ENCODE measurements at places on chromosomes 13 and 19.

DNA sequence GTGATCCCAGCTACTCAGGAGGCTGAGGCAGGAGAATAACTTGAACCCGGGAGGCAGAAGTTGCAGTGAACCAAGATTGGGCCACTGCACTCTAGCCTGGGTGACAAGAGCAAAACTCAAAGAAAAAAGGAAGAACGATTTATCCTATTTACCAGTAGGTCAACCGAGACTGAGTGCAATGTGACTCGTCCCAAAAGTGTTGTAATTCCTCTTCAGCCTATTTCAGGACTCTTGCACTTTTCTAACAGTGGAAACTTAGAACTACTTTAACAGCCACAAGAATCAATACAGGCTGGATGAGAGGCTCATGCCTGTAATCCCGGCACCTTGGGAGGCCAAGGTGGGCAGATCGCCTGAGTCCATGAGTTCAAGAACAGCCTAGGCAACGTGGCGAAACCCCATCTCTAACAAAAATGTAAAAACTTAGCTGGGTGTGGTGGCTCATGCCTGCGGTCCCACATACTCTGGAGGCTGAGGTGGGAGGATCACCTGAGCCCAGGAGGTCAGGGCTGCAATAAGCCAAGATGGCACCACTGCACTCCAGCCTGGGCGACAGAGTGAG is 4.3 kb upstream of the NR1H2 start:
- no peak for DNase-seq

DNA sequence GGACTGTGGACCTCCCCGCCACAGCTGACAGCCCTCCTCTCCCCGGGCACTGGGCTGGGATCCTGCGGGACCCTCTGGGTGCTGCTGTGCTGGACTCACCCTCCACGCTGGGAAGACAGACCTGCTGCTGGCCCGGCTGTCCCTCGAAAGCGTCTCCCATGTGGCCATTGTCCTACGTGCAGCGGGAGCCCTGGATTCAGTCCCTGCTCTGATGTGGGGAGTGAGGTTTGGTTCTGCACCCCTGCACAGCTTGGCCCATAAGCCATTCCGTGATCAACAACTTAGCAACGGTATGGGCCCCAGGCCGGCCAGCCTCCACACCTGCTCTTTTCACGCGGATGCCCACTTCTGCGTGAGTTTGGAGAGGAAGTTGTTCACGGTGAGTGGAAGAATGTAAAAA is 195.2 kb downstream of the TEX29 start:
- no peak for DNase-seq

- no peak for DNase-seq
Observed at GRCh38 chr13:72113076-72113475, 246.1 kb upstream of the DACH1 start.

DNA sequence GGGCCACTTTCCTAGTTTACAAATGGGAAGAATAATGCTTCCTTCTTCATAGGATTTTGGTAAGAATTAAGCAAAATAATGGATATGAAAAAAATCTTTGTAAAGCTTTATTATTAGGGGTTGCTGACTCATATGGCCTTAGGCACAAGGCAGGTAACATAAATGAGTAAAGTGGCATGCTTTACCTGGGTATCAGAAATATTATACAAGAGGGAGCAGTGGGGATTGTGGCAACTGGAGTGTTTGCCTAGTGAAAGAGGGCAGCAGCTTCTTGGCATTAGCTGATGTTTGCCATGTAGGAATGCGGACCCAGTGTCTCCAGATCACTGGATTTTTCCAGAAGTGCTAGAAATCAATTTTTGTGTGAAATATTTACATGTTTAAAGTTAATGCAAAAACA is 19.5 kb downstream of the WDFY2 start:
- DNase-seq: no peak

DNA sequence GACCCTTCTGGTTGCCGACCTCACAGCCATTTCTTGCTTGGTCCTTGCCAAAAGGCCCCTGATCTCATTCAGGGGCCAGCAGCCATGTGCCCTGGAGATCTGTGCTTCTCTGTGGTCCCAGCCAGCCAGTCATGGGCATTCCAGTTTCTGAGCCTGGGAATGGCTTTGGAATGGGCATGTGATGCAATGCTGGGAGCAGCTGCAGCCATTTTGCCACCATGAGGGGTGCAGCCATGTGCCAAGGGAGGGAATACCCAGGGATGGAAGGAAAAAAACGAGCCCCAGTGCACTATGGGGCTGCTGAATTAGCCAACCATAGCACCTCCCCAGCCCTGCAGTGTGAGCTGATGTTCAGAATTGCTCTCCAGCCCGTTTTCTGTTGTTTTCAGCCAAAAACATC is 26.3 kb downstream of the F2RL3 start:
- DNase-seq: no peak

- no peak for DNase-seq
Observed at GRCh38 chr19:34575206-34575605, 93.6 kb downstream of the WTIP start.

DNA sequence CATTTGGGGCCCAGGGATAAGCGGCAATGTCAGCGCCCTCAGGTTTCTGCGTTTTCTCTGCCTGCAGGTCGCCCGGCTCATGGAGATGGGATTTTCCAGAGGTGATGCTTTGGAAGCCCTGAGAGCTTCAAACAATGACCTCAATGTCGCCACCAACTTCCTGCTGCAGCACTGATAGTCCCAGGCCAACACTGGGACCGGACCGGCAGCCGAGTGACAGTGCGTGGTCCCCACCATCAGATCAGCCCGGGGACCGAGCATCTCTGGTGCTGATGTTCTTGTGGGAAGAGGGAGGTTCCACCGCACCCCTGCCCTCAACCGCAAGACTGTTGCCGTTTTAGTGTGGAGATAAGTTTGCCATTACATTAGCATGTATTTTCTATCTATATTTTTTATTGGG is 78.0 kb upstream of the GPR183 start:
- no peak for DNase-seq

- no peak for DNase-seq
Observed at GRCh38 chr13:24271601-24272451, 37.6 kb upstream of the C1QTNF9 start.

GRCh38 chr13:20428666-20429644 is 96.7 kb downstream of the CRYL1 start:
- no peak for DNase-seq

DNA sequence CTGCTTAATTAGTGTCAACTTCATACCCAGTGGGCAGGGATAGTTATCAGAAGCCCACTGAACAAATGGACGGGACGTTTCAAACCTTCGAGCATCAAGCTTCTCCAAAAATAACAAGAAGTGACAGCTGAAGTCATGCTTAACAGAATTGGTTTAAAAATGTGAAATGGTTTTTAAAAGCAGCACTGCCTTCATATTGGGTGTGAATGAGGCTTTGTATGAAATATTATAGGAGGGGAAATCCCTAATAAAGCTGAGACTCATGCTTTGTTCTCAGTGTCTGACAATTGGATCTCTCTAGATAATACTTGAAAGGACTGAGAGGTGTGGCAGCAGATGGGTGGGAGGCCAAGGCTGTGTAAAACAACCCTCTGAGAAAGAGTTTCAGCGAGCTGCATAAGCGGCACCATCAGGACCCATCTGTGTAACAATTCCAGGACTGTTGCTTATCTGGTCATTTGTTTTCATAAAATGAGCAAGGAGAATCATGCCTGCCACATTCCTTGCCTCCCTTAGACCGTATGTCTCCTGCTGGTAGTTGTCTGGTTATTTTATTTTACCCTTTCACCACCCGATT is 667.7 kb downstream of the DIAPH3 start:
- no peak for DNase-seq

DNA sequence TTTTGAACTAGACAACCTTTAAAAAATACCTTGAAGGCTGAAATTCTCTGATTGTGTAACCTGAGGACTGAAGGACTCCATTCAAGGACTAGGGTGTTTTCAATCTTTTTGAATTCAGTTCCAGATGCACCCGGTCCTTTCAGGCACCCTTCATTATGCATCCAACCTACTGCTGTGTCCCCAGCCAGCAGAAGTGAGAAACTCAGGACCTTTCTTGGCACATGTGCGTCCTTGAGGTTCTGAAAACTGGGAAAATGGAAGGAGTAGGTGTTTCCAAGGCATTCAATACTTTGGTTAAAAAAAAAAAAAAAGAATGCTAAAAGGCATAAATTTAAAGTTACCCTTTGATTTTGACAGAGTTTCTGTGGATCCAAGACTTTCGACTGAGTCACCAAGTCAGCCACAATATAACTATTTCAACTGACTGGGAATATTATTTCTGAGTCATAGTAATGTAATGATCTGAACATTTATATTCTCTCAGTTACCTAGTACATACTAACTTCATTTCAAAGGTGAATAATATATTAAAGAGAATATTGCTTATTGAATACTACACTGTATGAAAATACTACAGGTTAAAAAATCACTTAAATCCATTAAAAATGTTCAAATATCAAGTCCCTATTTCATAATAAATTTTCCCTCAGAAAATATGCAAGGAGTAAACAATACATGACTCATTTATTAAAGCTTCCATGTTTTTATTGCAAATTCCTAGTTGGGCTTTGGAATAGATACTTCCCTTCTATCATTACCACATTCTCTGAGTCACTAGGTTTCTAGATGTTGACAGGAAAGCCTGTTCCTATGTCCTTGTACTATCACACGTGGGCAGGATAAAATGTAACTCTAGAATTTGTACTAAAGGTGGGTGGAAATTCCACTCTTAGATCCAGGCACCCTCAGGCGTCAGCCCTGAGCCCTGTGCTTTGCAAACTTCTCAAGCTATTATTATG is 2.4 kb upstream of the ITGBL1 start:
- peak; percentile 72 for DNase-seq

GRCh38 chr13:74061926-74062595 is 72.1 kb downstream of the KLF12 start:
- no peak for DNase-seq

GRCh38 chr19:50181121-50181520 is 18.0 kb upstream of the IZUMO2 start:
- DNase-seq: no peak

DNA sequence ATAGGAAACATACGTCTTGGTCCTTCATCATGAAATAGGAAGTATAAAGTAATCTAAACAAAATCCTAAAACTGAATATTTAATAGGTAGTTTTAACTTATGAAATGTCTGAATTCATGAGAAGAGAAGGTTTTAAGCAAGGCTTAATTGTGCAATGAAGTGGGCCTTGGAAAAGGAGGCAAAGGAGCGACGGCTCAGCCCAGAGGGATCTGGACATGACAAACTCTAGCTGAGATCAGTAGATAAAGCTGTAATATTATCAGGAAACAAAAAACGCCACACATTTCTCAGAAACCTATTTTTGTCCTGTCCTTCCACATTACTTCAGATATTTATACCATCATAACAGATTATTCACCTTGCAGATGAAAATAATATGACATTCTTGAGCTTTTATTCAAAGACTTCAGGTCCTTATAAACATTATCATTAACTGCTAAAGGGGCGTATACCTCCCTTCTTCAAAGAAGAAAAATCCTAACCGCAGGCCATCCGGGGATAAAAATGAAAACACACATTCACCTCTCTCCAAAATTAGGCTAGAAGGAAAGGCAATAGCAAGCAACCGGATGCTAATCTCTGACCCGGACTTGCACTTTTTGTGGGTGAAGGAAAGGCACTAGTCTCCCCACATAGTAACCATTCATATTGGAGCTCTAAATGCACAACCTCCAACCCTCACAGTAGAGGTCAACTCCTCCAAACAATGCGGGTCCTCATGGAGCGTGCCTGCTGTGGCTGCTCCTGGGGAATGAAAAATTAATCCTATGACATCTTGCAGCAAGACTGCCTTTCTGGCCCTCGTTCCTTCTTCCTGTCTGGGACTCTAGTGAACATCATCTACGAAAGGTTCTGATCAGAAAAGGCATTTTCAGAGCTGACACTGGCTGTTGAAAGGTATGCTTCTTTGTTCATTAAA is 108.8 kb downstream of the TBC1D4 start:
- DNase-seq: no peak

DNA sequence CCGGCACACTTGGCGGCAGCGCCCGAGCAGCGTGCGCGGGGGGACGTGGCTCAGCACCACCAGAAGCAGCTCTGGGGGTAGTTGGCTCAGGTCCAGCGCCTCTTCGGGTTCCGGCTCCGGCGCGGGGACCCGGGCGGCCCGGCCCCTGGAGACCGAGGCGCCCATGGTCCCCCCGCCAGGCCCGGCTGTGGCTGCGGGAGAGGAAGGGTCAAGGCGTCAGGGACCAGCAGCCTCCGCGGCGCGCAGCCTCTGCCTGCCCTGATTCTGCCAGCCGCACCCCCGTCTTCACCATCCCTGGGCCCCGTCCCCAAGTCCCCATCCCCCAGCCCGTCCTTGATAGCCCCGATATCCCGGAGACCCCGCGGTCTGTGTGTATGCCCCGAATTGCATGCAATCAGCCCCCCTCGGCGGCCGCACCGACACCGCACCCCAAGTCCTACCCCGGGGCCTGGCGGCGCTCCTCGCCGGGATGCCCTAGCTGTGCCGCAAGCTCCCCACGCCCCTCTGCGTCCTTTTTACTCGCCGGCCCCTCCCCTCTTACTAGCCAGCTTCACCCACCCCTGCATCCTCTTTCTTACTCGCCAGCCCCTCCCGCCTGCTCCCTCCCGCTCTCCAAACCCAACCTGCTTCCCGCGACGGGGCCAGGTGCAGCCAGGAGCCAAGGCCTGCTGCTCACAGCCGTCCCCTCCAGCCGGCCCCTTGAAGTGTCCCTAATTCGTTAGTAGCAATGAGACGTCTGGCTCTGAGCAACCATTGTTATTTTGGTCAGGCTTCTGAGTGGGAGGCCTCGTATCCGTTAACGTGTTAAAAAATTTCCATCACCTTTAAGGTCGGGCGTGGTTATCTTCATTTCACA is at the start of gene FBXO27:
TSS of gene FBXO27 (minus strand) at position 487 of the 856 bp plus-strand sequence. CDS start at position 165, 322 bp downstream.
- no peak for DNase-seq

DNA sequence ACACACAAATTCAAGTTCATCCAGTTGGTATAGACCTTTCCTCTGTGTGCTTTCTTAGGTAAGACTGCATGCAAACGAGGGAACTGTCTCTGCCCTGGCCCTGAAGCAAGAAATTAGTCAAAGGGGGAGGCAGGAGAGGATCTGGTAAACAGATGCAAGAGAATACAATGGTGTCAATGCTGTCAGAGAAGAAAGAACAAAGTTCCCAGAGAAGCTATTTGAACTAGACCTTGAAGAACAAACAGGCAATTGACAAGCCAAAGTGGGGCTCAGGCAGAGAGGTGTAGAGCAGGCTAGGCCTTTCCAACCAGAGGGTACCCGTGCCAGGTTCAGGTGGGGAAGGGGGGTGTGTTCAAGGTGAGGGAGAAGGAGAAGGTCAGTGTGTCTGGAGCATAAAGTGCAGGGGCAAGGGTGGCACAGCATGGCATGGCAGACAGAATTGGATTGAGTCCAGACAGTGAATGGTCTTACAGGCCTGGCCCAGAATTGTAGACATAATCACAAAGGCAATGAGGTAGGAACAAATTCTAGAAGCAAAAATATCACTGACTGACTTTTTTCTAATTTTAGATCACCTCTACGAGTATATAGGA is 95.0 kb upstream of the STARD13 start:
- DNase-seq: no peak

- no peak for DNase-seq
Observed at GRCh38 chr19:17966129-17966483, 801 bp upstream of the KCNN1 start.

GRCh38 chr19:53365899-53366493 is 491 bp downstream of the ZNF525 start:
- no peak for DNase-seq

DNA sequence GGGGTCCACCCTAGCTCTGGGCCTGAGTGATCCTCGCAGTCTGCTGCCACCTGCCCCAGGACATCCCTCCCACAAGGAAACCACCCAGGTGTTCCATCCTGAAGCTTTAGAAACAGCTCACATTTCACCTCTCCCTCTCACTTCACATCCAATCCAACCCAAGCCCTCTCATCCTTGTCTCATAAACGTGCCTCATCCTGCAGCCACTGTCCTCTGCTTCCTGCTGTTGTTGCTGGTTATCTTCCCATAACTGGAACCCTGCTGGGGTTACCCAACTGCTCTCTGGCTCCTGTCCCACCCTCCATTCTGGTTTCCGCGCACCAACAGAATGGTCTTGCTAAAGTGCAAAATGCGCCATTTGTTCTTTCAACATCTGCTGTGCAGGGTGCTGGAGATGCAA is 59.7 kb upstream of the MTIF3 start:
- DNase-seq: no peak

Measured in HFF-Myc (cell line).